ENCODE measurements at places on chromosomes 3 and 15.

GRCh38 chr3:85935171-85935570, 976.4 kb downstream of the CADM2 start:
- no peak for DNase-seq

DNA sequence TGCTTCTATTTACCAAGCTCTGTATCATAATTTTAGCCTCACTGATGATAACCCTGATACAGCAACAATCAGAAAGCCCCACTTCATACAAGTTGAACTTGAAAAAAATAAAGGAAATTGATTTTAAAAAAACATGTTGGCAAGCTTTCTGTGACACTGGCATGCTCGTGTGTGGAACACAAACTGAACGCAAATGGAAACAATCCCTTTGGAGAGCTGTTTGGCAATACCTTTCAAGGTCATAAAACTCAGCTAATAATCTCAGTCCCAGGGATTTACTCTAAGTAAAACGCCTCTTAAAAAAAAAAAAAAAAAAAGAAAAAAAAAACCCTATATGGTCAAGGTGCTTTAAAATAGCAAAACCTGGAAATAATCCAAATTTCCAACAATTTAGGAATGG, 166.7 kb upstream of the BCL6 start:
- no peak for DNase-seq

DNA sequence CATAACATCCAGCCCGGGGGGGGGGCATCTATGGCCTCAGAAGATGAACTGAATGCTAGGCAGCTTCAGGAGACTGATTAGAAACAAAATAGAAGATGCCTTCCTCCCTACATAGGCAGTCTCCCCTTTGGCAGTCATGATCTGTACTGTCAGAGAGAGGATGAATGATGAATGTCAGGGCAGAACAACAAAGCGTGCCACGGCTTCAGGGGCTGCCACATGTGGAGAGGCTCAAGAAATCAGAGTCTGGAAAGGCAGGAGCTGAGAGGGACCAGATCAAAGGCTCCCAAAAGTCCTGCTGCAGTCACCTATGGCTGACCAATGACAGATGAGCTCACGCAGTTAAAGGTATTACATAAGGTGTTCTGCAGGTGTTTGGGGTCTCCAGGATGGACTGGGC, 180.4 kb downstream of the UACA start:
- DNase-seq, result no peak

DNA sequence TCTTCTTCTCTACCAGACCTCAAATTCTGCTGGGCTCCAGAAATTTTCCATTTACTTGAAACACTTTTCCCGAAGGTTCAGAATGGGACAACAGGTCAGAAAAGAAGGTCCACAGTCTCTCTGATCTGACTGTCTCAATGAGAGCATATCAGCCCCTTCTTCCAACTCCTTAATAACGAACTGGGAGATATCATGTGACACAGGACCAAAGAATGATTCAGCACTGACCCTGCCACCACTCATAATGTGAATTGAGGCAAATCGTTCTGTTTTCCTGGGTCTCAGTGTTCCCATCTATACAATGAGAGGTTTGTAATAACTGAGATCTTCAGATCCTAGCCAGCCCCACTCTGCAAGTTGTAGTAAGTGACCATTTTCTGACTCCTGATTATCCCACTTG, 500.5 kb downstream of the NTRK3 start:
- no peak for DNase-seq

DNA sequence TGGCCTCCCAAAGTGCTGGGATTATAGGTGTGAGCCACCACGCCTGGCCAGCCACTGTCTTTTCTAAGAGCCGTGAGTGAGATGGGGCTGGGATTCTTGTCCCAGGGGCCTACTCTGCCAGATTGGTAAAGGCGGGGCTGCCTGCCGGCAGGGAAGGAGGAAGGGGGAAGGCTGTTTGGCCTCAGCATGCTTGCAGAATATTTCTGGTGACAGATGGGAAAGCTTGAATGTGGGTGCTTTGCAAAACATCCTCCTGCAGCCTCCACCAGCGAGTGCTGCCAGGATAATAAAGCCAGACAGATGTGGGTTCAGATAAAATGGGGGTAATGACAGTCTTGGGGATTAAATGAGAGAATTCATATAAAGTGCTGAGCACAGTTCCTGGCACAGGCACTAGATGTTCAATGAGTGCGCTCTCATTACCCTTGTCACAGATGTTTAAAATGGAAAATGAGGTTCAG, 19.8 kb upstream of the ACOX2 start:
- no peak for DNase-seq

DNA sequence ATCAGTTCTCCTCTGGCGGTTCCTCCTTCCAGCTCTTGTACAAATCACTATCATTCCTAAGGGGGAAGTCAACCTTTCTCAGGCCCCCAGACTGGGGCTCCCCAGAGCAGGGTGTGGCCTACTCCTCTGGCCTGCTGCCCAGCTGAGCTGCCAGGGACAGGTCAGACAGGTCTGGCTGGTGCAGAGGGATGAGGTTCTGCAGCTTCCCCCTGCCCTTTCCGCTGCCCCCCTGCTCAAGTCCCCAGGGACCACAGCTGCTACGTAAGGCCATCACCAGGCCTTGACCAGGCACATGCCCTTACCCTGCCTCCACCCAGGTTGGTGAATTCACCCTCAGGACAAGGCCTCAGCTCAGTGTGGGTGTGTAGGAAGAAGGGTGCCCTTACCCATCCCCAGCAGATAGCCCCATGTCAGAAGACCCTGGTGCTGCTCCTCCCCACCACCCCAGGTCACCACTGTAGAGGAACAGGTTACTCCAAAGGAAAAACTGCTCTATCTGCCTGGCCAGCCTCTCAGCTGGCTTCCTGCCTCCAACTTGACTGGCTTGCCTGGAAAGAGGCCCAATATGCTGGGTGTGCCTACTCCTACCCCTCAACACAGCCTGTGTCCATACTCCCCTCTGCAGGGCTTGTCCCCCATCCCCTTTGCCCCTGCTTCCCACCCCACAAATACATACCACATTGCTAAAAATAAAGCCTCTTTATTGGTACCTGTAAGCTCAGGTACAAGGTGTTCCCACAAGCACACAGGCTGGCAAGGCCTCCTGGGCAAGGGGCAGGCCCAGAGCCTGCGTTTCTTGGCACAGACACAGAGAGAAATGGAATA, 12.0 kb downstream of the CSRNP1 start:
- DNase-seq, result peak; percentile 29

DNA sequence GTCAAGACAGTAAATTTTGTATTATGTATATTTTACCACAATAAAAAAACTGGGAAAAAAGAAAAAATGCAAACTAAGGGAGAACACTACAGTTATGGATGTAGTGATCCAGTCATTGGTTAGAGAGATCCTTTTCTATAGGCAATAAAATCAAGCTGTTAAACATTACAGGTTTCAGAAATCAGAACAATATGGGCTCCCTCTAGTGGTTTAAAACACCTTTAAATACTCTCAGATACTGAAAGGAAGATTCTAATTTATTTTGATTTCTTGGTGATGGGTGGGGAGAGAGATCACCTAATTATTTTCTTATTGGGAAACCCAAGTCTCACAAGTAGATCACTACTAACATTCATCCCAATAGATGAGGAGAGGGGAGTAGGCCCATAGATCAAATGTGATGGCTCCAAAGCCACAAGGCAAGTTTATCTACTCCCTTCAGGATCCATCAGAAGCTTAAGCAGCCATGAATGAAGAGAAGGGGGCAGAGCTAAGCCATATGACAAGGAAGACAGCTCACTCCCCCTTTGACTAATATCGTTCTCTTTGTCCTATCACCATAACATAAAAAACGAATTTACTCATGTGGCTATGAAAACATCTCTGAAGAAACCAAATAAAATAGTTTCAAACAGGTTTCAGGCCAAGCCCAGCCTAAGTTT, 118.6 kb downstream of the ANO10 start:
- DNase-seq, result peak; percentile 66

DNA sequence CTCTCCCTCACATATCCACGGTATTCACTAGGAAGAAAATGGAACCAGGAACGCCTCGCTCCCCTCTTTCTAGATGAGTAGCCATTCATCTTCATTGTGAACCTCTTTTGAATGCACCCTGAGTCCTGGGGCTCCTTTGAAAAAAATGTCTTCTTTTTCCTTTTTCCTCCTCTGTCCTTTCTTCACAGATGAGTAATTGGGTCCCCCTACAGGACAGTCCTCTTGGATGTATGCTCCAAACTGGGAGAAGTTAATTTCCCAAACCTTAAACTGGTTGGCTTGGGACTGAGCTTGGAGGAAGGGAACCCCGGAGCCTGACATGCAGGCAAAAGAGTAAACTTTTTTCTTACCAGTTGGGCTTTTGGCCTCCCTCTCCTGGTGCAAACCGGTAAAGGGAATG, 108.8 kb downstream of the DPH6 start:
- DNase-seq, result no peak

- no peak for DNase-seq
These were observed 23.2 kb upstream of the VPS8 start for GRCh38 chr3:184788751-184789150.

GRCh38 chr3:30492322-30493192, 113.8 kb upstream of the TGFBR2 start:
- no peak for DNase-seq

DNA sequence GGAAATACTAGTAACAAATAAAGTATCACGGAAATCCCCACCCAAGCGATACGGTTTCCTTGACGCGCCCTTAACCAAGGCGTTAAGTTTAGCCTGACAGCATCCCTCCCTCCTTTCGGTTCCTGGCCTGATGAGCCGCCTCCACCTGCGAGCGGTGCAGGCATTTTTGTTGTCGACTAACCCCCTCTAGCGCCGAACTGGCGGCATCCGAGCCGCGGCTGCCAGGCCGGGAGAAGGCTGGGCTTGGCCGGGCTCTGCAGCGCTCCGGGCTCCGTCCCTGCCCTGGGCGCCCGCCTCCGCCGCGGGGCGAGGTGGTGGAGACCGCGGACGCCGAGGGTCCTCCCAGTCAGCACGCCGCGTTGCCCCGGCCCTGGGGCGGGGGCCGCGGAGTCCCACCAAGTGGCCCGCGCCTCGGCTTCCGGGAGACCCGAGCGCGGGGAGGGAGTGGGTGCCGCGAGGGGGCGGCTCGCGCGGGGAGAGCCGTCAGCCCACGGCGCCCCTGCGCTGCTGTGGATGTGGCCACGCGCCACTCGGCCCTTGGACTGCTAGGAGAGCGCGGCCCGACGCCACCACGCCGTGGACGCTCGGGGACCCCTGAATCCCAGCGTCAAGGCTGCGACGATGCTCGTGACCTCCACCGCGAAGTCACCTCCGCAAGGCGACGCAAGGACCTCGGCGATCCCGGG, 1.1 kb upstream of the EPHA6 start:
- peak; percentile 24 for DNase-seq

DNA sequence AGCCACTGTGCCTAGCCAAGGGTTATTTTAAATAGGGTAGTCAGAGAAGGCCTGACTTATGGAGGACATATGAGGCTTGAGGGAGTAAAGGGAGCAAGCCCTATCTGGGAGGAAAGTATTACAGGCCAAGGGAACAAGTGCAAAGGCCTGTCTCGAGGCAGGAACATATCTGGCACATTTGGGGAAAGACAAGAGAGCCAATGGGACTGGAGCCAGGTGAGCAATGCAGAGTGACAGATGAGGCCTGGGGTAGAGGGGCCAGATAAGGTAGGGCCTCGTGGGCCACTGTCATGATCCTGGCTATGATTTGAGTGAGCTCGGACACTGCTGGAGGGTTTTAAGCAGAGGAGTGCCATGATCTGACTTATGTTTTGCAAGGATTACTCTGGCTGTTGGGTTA, 43.8 kb downstream of the DCP1A start:
- DNase-seq, result no peak

- no peak for DNase-seq
These were observed 47.7 kb upstream of the TRPC1 start for GRCh38 chr3:142676151-142676550.

DNA sequence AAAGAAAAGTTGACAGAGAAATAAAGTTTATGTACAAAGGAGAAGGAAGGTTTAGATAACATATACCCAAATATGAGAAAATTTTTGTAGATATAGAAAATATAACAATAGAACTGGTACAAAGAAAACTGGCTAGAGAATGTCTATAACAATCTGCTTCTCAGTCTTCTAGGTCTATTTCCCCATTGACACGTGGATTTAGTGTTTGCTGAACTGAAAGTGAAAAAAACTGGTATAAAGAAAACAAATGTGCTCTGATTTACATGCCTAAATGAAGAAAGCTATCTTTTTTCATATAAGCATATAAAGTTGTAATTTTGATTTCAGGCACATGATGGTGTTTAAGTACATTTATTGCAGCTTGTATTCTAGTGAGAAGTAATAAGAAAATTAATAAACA, 9.8 kb downstream of the KCNMB2 start:
- no peak for DNase-seq

DNA sequence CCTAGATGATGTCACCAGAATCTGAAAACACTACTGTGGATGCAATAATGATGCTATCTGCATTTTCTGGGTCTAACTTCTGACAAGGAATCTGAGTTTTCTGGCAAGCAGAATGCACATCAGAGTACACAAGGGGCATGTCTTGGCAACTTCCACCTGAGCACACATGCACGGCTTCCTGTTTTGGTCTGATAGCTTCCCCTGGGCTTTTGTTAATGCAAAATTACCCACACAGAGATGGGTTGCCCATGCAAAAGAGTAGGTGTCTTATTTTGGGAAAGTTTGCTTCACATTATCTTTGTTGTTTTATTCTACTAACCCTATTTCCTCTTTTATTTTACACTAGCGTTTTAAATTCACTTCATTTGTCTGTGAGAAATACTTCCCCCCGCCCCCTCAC, 74.2 kb upstream of the SATB1 start:
- DNase-seq, result peak; percentile 42

- DNase-seq, result no peak
These were observed 73.4 kb downstream of the CRYBG3 start for GRCh38 chr3:97895216-97895615.

- DNase-seq, result no peak
These were observed 213.7 kb upstream of the PLSCR5 start for GRCh38 chr3:146818866-146819265.

GRCh38 chr3:66762916-66763693, 235.0 kb upstream of the KBTBD8 start:
- no peak for DNase-seq

- peak; percentile 50 for DNase-seq
These were observed 20.5 kb downstream of the SIDT1 start for GRCh38 chr3:113552851-113553250.

- no peak for DNase-seq
These were observed 306.5 kb upstream of the SLITRK3 start for GRCh38 chr3:165502707-165503106.

DNA sequence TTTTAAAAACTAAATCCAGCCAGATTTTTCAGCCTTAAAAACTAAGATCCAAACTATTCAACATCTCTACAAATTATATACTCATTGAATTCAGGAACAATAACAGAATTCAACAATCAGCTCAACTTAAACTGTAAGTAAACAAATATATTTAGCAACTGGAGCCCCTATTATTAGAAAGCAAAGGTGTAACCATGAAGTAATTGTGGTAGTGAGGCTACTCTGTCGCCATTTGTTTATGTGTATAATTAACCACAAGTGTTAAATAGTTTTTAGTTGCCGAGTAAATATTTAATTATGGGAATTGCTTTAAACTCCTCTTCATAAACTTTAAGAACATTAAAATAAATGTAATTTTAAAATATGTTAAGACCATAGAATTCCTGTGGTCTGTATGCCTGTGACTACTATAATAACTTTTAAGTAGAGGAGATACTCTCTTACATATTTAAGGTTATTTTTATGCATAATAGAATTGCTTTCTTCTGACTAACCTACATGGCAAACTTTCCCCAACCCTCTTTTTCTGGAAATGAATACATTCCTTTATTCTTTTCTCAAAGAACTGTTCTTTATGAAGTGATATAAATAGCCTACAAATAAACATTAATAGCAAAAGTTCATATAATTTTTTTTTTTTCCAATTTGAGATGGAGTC, 51.2 kb downstream of the MFN1 start:
- DNase-seq, result no peak
